Osteocyte (in vitro differentiated cells): ENCODE measurements at places on chromosomes 7 and 10.

- peaks cover 38% of the 10 kb centered on the region for H3K4me1 ChIP-seq
- H3K27ac ChIP-seq = peak overlapping the region; percentile 53
- no peaks in the 10 kb centered on the region for H3K27me3 ChIP-seq
These were observed 59.4 kb downstream of the CDK14 start for GRCh38 chr7:90655566-90655965.

GRCh38 chr7:90351987-90352386, 5.5 kb downstream of the GTPBP10 start:
- peaks cover 8% of the 10 kb centered on the region for H3K4me1 ChIP-seq
- H3K27ac ChIP-seq = no peak overlapping the region
- no peak for DNase-seq
- no peak overlapping the region for H3K4me3 ChIP-seq
- H3K36me3 ChIP-seq = peaks cover 14% of the 10 kb centered on the region

GRCh38 chr10:113487154-113487553, 65.7 kb upstream of the HABP2 start:
- no peak overlapping the region for H3K27ac ChIP-seq
- no peaks in the 10 kb centered on the region for H3K36me3 ChIP-seq
- H3K27me3 ChIP-seq = peaks cover 63% of the 10 kb centered on the region
- DNase-seq = no peak

DNA sequence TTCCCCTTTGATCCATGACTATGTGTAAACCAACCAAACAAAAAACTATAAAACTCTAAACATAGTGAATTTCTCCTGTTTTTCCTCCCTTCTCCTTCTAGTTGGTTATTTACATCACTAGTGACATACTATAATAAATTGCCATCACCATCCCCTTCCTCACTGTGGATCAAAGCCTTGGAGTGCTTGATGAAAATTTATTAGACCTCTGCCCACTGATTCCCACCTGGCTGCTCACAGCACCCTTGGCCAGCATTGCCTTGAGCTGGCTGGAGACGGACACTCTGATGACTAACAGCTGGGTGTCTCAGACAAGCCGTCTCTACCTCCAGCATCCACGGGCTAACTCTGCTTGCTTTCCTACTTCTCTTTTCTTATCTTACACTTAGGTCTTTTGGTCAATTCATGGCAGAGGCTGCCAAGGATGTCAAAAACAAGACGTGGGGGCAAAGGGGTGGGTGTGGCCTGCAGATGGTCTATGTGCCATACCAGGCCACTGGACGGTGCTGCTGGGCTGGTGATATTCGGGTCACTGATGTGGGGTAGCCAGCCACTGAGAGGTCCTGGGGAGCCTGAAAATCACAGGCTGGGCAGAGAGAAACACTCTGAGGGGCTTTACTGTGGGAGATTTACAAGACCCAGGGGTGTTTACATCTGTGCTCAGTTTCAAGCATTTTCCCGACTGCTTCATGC, 207.8 kb downstream of the TAX1BP1 start:
- H3K4me3 ChIP-seq = no peak overlapping the region
- H3K27me3 ChIP-seq = no peaks in the 10 kb centered on the region
- peaks cover 2% of the 10 kb centered on the region for H3K36me3 ChIP-seq

GRCh38 chr10:3066317-3067117, 831 bp upstream of the PFKP start:
- peaks cover 24% of the 10 kb centered on the region for H3K4me1 ChIP-seq
- no peak overlapping the region for H3K27ac ChIP-seq
- H3K27me3 ChIP-seq = no peaks in the 10 kb centered on the region
- peaks cover 10% of the 10 kb centered on the region for H3K36me3 ChIP-seq
- H3K4me3 ChIP-seq = peak overlapping the region; percentile 65
- no peak for DNase-seq

DNA sequence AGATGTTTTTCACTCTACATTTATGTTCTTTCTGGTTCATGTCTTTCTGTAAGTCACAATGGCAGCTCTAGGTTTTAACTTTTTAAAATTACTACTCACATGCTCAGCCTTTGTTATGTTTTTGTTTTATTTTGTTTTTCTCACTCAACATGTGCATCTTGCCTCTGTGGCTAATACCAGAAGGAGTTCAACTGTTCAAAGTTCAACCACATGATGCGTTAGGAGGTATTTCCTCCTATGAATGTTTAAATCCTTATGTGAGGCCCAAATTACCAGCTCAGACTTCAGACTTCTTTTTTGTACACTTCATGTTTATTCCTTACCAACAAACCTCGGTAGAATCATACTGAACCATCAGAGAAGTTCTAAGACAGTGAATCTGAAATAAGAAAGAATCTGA, 151.6 kb downstream of the MALRD1 start:
- no peak for DNase-seq
- H3K36me3 ChIP-seq = no peaks in the 10 kb centered on the region
- no peaks in the 10 kb centered on the region for H3K27me3 ChIP-seq
- H3K4me1 ChIP-seq = no peaks in the 10 kb centered on the region
- H3K4me3 ChIP-seq = no peak overlapping the region

DNA sequence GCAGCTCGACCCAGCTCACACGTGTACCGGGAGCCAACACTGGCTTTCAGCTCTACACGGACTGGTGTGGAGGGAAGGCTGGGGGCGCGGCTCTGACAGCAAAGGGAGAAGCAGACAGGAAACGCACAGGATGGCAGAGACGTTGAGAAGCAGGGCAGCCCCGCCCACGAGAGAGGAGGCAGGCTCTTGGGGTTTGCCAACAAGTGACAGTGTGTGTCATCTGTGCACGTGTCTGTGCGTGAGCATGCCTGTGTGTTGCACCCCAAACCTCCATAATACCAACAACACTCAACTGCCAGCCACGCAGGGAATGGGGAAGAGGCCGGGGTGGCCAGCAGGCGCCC, 64.4 kb upstream of the PDGFA start:
- no peak overlapping the region for H3K27ac ChIP-seq
- peaks cover 24% of the 10 kb centered on the region for H3K4me1 ChIP-seq
- H3K4me3 ChIP-seq = no peak overlapping the region
- DNase-seq = no peak
- H3K27me3 ChIP-seq = no peaks in the 10 kb centered on the region

DNA sequence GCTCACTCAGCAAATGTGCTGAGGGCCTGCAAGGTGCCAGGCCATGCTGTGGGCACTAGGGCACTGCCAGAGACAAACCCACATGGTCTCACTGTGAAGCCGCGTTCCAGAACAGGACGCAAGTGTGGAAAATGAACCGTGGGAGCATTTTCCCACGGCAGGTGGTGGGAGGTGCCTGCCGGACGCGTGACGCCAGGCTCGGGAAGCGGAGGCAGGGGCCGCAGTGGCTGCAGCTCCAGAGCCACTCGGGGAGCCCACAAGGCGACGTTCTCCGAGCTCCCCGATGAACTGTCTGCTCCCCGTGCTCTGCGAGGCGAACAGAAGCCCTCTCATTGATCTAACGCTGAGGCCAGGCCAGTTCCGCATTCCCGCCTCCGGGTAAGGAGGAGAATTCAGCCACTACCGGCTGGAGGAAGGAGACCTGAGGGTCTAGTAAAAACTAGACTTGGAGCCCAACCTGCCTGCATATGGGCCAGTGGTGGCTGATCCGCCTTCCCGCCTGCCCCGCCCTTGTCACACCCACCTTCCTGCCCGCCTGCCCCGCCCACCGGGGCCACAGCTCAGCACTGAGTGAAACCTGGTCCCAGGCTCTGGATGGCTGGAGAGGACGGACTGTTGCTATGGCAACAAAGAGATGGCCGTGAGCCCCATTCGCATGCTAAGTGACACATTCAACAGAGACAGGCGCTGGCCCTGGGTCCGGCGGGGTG, 13.1 kb downstream of the ADGRA1 start:
- H3K4me1 ChIP-seq = no peaks in the 10 kb centered on the region
- H3K27ac ChIP-seq = no peak overlapping the region
- peaks cover 5% of the 10 kb centered on the region for H3K27me3 ChIP-seq
- DNase-seq = no peak
- no peak overlapping the region for H3K4me3 ChIP-seq

DNA sequence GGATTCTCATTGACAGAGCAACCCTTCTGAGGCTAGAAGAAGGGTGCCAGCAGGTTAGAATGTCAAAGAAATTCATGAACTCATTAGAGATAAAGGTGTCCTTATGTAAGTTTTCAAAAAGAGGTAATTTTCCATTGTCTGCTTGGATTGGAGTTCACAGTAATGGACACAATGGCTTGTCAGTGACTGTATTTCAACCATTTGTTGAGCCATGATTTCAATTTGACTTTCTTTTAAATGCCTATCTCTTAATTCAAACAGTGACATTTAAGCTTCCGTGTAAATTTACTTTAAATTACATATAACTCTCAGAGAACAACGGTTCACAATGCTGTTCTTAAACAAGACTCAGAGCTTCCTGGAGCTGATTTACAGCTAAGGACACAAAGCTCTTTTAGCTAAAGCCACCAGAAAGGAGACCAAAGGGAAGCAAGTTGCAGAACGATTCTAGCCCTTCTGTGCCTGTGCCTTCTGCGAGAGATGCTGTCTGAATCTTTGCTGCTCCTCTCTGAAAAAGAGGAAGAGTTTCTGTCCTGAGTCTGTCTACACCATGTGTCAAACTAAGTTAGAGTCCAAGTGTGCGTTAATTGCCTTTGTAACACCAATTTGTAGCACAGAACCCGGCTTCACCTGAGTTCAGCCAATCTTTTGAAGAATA, 42.2 kb upstream of the PFKP start:
- no peaks in the 10 kb centered on the region for H3K36me3 ChIP-seq
- no peak overlapping the region for H3K4me3 ChIP-seq
- no peak for DNase-seq
- no peaks in the 10 kb centered on the region for H3K27me3 ChIP-seq
- H3K27ac ChIP-seq = no peak overlapping the region

DNA sequence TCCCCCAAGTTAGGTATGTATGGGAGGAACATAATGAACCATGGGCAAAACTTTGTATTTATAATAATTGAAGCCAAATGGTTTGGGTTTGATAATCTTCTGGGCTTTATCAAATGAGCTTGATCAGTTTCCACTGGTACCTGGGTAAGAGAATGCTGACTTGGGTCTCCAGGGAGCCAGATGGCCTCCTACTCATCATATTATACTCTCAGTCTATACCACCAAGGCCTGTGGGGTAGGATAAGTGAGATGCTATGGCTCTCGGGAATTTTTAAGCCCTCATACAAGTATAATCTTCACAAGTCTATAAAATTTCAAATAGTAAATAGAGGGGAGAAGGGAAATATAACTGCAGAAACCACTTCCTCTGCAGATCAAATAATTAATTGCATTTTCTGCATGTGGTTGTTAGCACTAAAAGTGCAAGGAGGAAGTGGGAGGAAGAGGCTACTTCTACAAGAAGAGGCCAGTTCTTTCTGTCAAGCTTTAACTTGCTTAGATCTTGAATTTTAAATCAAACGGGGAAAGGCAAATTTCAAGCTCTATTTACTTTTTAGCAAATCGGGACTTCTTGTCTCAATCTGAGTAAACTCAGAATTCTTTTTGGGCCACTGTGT, 349.0 kb downstream of the SORCS1 start:
- H3K27me3 ChIP-seq = no peaks in the 10 kb centered on the region
- H3K4me3 ChIP-seq = no peak overlapping the region
- no peaks in the 10 kb centered on the region for H3K4me1 ChIP-seq
- no peaks in the 10 kb centered on the region for H3K36me3 ChIP-seq
- H3K27ac ChIP-seq = no peak overlapping the region

DNA sequence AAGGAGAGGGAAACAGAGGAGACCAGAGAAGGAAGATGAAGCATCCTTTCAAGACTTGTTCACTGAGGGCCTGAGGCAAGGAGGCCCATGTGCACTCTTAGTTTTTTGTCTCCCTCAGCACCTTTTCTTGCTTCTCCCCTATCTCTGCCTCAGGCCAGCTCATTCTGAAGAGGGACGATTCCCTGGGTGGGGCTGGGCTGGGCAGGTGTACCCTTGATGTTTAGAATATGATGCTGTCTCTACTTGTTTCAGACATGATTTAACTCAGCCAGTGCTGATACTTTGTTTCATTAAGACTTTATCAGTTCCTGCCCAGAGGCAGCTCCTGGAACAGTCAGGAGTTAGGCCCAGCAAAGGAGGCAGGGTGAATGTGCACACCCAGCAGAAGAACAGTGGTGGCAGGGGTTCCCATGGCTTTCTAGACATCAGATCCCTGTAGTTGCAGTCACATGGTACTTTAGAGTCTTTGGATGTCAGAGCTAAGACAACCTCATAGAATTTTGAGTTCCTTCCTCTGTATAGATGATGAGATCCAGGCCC, 3.4 kb downstream of the PRXL2A start:
- peaks cover 69% of the 10 kb centered on the region for H3K4me1 ChIP-seq
- H3K27me3 ChIP-seq = peaks cover 7% of the 10 kb centered on the region
- H3K4me3 ChIP-seq = no peak overlapping the region
- H3K27ac ChIP-seq = peak overlapping the region; percentile 36

DNA sequence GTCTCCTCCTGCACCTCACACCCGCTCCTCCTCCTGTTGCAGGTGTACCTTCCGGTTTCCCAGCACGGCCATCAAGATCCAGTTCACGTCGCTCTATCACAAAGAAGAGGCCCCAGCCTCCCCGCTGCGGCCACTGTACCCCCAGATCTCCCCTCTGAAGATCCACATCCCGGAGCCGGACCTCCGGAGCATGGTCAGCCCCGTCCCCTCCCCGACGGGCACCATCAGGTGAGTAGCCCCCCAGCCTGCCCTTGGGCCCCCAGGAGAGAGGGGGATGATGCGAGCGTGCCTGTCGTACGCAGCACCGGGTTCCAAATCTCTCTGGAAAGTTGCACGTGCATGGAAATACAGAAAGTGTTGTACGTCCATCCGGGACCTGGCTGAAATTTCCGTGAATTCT, 34.6 kb upstream of the AP5Z1 start:
- peaks cover 16% of the 10 kb centered on the region for H3K36me3 ChIP-seq
- H3K4me1 ChIP-seq = peaks cover 55% of the 10 kb centered on the region
- no peak for DNase-seq
- H3K27ac ChIP-seq = peak overlapping the region; percentile 65
- H3K4me3 ChIP-seq = no peak overlapping the region
- H3K27me3 ChIP-seq = no peaks in the 10 kb centered on the region

DNA sequence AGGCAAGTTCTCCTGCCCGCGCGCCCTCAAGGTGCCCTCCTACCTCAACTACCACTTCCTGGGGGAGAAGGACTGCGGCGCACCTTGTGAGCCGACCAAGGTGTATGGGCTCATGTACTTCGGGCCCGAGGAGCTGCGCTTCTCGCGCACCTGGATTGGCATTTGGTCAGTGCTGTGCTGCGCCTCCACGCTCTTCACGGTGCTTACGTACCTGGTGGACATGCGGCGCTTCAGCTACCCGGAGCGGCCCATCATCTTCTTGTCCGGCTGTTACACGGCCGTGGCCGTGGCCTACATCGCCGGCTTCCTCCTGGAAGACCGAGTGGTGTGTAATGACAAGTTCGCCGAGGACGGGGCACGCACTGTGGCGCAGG, 1.4 kb downstream of the FZD1 start:
- no peak for DNase-seq
- H3K4me1 ChIP-seq = peaks cover 44% of the 10 kb centered on the region
- peak overlapping the region; percentile 90 for H3K4me3 ChIP-seq
- H3K27ac ChIP-seq = peak overlapping the region; percentile 85
- H3K27me3 ChIP-seq = no peaks in the 10 kb centered on the region
- peaks cover 4% of the 10 kb centered on the region for H3K36me3 ChIP-seq

DNA sequence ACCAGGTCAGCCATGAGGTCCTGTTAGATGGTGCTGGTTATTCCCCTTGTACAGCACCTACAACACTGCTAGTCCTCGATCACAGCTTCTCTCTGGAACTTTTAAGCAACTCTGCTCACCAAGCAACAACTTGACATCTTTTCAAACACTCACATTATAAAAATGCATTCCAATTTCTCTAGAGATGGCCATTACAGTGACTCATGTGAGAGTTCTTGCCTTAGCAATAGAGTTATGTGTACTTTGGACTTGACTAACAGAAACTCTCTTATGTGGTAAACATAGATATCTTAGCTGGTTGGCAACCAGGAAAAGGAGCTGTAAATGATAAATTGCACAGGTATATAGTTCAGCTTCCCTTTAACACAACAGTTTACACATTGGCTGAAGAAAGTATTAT, 122.2 kb downstream of the PDE1C start:
- peaks cover 25% of the 10 kb centered on the region for H3K4me1 ChIP-seq
- H3K27me3 ChIP-seq = no peaks in the 10 kb centered on the region
- H3K27ac ChIP-seq = peak overlapping the region; percentile 59
- H3K4me3 ChIP-seq = no peak overlapping the region
- H3K36me3 ChIP-seq = peaks cover 25% of the 10 kb centered on the region
- DNase-seq = no peak
